ENCODE measurements at places on chromosomes 5 and 9.

- no peak for DNase-seq
These were observed 265.1 kb downstream of the IRX2 start for GRCh38 chr5:2486373-2486772.

GRCh38 chr5:133307275-133307674, 255.5 kb downstream of the HSPA4 start:
- DNase-seq: no peak

GRCh38 chr9:117528225-117528624, 113.4 kb upstream of the ASTN2 start:
- no peak for DNase-seq

DNA sequence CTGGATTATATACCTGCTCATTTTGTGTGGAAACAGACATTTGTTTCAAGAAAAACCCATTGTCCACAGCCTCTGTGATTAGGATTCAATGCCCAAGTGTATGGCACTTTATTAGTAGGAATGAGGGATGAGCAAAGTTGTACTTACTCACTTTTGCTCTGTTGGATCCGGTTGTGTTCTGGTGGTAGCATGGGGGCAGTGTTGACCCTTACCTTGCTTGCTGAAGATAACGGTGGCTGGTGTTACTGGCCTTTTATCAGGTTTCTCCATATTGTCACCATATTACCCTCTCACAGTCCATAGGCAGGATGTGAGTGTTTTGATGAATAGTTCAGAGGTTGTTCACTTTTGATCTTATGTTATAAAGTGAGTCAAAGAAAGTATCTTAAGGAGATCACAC, 42.7 kb upstream of the NUDT12 start:
- no peak for DNase-seq

DNA sequence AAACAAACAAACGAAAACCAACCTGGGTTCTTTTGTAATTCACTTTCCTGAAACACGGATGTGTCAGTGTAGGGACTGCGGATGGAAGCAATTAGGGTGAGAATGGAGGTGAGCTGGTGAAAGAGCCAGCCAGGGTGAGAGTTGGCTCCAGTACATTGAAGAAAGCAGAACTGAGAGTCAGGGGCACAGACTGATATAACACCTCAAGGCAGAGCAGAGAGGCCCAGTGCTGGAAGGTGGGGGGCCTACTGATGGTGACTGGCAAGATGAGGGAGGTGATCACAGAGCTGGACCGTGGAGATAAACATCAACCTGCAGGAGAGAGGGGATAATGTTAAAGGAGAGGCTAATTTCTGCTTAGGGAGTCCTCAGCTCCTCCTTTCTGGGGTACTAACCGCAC, 221.1 kb downstream of the MAN2A1 start:
- DNase-seq: no peak
